ENCODE measurements at places on chromosomes 2 and 18.
A peak's percentile ranks its signal among the peaks of the same experiment; 100 is the strongest.

GRCh38 chr2:157839162-157839801 is 36.8 kb downstream of the ACVR1 start:
- peak; percentile 68 for DNase-seq

DNA sequence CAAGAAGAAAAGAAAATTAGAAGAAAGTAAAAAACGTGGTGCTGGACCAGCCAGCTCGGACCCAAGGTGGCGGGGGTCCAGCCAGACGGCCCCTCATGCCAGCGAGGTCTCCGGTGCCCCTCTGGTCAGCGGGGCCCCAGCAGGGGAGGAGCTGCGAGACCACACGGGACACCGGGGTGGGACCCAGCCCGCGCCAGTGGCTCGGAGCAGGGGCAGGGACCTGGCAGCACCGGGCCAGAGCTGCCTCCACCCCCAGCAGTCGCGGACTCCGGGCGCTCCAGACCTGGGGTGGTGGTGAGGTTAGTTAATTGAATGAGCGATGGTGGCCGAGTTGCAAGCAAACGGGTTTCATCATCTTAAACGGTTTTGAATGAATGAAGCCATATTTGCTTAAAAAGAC is 289.9 kb upstream of the MC4R start:
- no peak for DNase-seq

GRCh38 chr2:149732001-149732685 is 144.6 kb upstream of the MMADHC start:
- DNase-seq, result no peak

- DNase-seq, result no peak
These were observed 147.7 kb downstream of the KLHL29 start for GRCh38 chr2:23532391-23533337.

DNA sequence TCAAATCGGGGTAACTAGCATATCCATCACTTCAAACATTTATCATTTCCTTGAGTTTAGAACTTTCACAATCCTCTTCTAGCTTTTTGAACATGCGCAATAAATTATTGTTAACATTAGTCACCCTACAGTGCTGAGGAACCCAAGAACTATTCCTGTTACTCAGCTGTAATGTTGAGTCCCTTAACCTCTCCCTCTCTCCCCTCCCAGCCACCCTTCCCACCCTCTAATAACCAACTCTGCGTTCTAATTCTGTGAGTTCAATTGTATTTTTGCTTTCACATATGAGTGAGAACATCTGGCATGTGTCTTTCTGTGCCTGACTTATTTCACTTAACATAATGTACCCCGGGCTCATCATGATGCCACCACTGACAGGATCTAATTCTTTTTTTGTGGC is 78.6 kb upstream of the RANBP2 start:
- DNase-seq, result no peak

- DNase-seq, result no peak
These were observed 517.0 kb downstream of the PTPRM start for GRCh38 chr18:8084160-8084559.

Data from NCI-H2029 treated with DMSO at 0.1 percent for 48 hours (cell line).